ENCODE measurements at places on chromosomes 2 and 18.

DNA sequence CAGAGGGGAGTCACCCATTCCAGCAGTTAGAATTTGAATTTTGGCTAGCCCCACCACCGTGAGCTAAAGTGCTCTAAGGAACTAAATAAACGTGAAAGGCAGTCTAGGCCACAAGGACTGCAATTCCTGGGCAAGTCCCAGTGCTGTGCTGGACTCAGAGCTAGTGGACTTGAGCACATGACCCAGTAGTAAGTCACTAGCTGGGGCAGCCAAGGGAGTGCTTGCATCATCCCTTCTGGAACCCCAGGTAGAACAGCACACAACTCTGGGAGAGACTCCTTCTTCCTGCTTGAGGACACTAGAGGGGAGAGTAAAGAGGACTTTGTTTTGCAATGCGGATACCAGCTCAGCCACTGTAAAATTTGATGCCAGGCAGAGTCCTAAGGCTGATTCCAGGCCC is 672.2 kb downstream of the CPS1 start:
- no peak for DNase-seq

DNA sequence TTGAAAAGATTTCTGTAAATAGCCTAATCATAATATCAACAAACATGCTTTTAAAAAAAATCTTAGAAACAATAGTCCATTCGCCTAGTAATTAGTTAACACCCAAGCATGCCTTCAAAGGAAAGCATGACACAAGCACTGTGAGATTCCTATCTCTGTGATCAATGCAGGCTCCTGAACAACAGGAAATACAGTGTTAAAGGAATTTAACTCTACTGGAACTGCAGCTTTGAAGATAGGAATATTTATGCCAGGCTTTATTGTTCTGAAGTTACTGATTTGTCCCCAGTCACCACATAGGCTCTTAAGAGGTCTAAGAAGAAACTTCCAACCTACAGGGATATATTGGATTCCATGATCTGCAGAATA is 15.4 kb upstream of the FAM124B start:
- DNase-seq, result no peak

DNA sequence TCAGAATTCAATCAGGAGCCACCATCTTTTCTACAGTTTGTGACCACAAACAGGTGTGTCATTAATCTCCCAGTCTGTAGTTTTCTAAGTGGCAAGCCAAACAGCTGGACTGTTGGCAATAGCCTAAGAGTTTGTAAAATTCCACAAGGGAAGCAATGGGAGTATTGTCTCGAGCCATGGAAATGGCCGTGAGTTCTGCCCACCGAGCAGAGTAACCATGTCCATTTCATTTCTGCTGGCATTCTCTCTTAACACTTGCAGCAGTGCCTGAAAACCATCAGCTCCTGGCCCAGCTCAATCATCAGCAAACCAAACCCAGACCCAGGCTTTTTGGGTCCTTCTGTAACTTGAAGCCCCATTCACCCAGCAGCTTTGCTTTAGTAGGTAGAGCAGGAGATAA is 387.8 kb upstream of the CDH7 start:
- DNase-seq, result no peak

DNA sequence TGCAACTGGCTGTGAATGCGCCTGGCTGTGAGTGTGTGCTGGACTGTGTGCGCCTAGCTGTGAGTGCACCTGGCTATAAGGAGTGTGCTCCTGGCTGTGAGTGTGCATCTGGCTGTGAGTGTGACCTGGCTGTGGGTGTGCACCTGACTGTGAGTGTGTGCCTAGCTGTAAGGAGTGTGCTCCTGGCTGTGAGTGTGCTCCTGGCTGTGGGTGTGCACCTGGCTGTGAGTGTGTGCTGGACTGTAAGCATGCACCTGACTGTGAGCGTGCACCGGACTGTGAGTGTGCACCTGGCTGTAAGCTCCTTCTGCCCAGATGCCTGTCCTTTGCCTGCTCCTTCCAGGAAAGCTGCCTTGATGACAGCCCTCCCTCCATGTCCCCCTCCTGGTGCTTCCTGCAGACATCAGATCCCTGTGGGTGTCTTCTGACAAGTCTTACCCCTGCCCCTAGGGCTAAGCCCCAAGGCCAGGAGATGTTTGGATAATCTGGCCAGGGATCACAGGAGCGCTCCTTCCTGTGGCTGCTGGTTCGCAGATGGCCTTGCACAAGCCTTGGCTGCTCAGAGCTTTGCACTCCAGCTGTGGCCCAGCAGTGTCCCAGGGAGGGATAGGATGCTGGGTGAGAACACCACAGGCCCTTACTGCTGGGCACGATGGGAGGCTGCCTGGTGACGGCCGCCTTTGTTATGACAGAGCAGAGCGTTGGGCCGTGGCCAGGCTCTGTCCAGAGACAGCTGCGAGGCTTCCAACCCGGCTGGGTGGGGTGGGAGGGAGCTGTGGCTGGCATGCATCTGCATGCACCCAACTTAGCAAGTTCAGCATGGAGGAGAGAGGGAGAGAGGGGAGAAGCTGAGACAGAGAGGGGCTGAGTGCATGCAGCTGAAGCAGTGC is 89.9 kb downstream of the GLI2 start:
- no peak for DNase-seq

GRCh38 chr2:158269143-158269542 is 167.5 kb downstream of the UPP2 start:
- DNase-seq, result no peak

DNA sequence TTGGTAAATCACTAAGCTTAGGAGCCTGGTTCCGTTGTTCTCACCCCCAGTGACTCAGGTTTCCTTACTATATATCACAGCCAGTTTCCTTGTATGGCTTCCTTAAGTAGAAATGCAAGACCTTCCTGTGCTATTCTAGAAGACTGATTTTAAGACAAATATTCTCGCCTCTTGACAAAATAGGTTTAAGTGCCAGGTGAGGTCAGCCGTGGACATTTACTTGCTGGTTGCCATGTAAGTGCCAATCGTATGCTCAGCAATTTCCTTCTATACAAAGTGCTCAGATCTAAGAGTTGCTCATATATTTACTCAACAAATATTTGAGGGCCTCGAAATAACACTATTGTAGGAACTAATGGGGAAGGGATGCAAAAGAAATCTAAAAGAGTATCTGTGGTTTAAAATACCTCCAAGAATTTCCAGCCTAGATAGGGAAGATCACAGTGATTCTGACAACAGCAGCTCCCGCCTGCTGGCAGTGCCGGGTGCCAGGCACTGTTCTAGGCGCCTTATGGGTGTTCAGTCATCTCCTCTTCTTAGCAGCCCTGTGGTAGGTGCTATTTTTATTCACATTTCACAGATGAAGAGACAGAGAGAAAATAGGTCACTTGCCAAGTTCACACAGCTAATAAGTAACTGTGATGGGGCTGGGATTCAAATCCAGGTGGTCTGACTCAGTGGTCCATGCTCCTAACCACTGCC is 95.3 kb upstream of the B3GNT7 start:
- no peak for DNase-seq

DNA sequence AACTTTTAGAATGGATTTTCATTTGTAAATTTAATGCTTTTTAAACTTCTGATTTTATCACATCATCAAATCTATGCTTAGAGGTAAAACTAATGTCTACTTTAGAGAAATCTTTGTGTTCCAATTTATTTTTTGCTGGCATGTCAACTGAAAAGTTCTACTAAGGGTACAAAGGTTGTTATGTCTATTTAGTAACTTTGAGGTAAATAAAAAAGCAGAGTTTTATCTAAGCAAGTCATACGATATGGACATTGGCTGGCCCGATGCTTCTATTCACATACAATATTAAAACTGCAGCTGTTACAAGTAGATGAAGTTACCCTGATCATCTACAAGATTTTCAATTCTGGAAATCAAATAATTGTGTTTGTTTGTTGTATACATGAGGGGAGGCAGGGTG is 1575.1 kb downstream of the LRP1B start:
- DNase-seq, result no peak

DNA sequence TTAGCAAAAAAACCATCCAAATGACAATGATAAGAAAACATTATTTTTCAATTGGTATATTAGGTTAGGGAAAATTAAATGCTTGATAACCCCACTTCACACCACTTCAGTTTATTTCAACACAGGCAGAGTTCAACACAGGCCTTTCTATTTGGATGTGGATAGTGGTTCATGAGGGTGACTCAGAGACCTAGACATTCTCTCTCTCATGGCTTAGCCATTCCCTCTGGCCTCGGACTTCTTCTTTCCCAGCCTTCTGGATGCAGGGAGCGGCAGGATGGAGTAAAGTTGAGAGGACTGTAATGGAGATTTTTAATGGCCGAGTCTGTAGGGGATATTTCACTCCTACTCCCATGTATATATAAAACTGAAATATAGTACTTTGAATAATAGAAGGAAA is 109.7 kb downstream of the CTNNA2 start:
- DNase-seq, result no peak

- no peak for DNase-seq
These were observed 62.5 kb downstream of the REEP1 start for GRCh38 chr2:86274918-86275275.

- no peak for DNase-seq
These were observed 79.2 kb downstream of the SETBP1 start for GRCh38 chr18:44759925-44760342.

GRCh38 chr18:36047521-36047920 is 19.8 kb downstream of the RPRD1A start:
- DNase-seq, result no peak

DNA sequence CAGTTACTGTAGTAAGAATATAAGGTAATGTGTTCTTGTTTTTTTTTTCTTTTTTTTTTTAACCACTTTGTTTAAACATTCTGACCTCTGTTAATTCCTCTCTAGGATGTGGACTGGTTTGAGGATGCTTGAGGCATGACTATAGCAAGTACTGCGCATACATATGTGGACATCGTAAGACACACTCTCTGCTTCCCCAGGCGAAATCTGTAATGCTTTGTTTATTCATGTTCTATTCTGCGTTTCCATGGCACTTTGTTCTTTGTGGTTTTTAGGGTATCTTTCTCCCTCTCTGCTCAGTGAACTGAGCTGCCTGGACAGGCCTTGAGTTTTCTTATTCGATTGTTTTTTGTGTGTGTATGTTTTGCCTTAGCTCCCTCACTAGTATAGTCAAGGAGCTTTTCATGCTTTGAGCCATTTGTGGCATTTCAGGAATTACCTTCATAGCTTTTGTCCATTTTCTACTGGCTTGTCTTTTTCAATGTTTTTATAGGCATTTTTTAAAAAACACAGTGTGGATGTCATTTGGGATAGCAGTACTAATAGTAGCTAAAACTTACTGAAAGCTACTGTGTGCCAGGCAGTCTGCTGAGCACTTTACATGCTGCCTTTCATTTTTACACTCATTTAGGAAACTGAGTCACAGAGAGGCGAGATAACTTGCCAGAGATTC is 1.9 kb upstream of the SH3BP4 start:
- no peak for DNase-seq

DNA sequence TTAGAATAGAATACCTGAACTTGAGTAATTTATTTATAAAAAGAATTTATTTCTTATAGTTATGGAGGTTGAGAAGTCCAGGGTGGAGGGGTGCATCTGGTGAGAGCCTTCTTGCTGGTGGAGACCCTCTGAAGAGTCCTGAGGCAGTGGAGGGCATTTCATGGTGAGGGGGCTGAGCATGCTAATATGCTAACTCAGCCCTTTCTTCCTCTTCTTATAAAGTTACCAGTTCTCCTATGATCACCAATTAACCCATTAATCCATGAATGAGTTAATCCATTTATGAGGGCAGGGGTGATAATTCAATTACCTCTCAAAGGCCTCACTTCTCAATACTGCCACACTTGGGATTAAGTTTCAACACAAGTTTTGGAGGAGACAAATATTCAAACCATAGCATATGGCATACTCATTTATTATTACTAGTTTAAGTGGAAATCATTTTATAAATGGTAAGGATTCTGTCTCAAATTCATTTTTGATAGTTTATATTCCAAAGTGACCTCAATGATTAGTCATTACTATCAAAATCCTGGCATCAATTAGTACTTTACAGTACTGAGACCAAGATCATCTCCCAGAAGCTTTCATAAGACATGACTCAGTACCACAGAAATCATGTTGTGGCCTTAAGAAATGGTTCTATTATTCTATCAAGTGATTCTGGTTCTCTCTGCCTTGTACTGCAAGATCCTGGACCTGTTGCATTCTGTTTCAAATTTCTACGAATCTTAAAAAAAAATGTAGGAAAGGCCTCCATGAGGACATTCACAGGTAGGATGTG is 5.5 kb downstream of the ZNF396 start:
- DNase-seq, result no peak

GRCh38 chr2:138994502-138994901 is 214.3 kb upstream of the NXPH2 start:
- no peak for DNase-seq

GRCh38 chr2:6236317-6236716 is 544.1 kb downstream of the SOX11 start:
- no peak for DNase-seq

- DNase-seq, result no peak
These were observed 116.0 kb downstream of the LIPG start for GRCh38 chr18:49677762-49678413.

- DNase-seq, result no peak
These were observed 127.3 kb downstream of the HDAC4 start for GRCh38 chr2:239273280-239274234.

- DNase-seq, result no peak
These were observed 174.6 kb downstream of the THADA start for GRCh38 chr2:43421194-43421593.

DNA sequence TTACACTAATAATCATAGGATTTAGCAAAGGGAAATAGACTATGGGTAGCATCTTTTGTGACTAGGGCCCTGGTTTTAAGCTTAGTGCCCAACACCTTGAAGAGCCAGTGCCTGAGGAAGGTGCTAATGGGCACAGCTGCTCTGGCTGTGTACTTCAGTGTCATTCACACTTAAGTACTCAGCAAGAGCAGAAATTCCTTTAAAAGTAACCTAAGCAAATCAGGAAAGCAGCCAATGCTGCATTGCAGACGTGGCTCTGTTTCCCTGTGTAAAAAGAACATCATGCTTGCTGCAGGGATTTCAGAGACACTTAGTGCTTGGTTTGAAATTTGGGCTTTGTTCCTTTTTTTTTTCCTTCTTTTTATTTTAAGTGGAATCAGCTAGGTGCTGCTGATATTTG is 505.4 kb downstream of the SUCLG1 start:
- DNase-seq, result no peak

DNA sequence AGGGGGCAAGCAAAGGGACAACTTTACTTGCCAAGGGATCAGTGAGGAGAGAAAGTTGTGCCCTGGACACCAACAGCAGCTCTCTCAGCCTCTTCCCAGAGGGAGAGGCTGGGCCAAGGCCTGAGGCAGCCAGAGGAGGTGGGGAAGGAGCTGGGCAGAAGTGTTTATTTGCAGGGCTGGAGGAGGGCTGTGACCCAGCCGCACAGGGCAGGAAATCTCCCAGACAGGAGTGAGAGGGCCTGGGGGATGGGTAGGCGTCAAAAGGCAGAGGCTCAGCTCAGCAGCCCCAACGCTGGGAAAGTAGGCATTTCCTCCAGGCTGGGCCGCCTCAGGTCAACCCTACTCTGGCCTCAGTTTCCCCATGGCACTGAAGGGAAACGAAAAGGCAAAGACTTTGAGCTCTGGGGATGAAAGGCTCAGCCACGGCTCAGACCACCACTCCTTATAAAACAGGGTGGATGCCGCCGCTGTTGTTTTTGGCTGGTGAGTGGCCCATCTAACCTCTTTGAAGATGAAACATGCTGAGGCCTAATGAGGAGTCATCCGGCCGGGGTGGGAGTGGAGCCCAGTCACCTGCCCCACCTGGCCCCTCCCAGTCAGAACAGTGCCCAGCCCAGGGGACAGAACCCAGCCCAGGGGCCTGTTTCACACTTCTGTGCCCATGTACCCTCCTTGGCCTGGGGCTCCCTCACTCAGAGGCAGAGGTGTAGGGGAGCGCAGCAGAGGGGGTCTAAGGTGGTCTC is 21.9 kb upstream of the SEMA4C start:
- no peak for DNase-seq

Data from stimulated activated CD8-positive, alpha-beta memory T cell treated with anti-CD3 and anti-CD28 coated beads, Interleukin-7, amount 100 ng/mL, for 48 hours (primary cell).